ENCODE measurements at places on chromosomes 5 and 9. TPM values are rescaled to one million over a fixed set of nuclear protein-coding genes. Genes with fewer than 3 reads are reported as not detected.

- H3K36me3 ChIP-seq, result no peaks in the 10 kb centered on the region
- H3K4me1 ChIP-seq, result peaks cover 1% of the 10 kb centered on the region
- H3K4me3 ChIP-seq, result no peak overlapping the region
- no peak overlapping the region for H3K27ac ChIP-seq
- no peak for DNase-seq
- no peaks in the 10 kb centered on the region for H3K27me3 ChIP-seq
These were observed 184.5 kb downstream of the PDZD2 start for GRCh38 chr5:31823472-31823871.

Gene IL9
- total RNA-seq, result not detected

Gene CDC20B
- total RNA-seq, result not detected

DNA sequence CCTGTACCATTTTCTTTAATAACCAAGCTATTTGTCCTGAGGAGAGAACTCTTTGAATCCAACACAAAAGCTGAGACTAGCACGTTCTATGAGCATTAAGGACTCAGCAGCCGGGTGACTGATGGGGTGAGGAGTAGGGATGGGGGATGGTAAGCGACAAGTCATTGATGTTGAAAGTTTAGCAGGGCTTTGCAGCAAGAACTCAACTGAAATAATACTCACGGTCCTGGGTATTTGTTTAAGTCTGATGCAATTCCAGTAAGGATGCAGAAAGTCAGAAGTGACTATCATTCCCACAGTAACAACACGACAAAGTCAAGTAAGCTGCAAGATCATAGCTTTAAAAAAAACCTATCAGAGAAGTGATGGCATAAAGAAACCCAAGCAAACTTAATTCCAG lies 131.1 kb downstream of the ACTL7B start:
- no peaks in the 10 kb centered on the region for H3K27me3 ChIP-seq
- no peaks in the 10 kb centered on the region for H3K4me1 ChIP-seq
- no peak overlapping the region for H3K4me3 ChIP-seq
- DNase-seq, result no peak

GRCh38 chr5:1155191-1156032 lies 43.5 kb upstream of the SLC12A7 start:
- no peak overlapping the region for H3K4me3 ChIP-seq
- H3K27ac ChIP-seq, result no peak overlapping the region
- peaks cover 2% of the 10 kb centered on the region for H3K36me3 ChIP-seq
- DNase-seq, result no peak
- H3K4me1 ChIP-seq, result no peaks in the 10 kb centered on the region
- H3K27me3 ChIP-seq, result peaks cover 51% of the 10 kb centered on the region

Gene PCDHGA7
- not detected for total RNA-seq

Data from activated naive CD4-positive, alpha-beta T cell treated with anti-CD3 and anti-CD28 coated beads for 36 hours (primary cell).